ENCODE measurements at places on chromosomes 3 and 15.

- no peak for DNase-seq
These were observed 812 bp downstream of the P4HTM start for GRCh38 chr3:48990636-48991469.

GRCh38 chr15:29270169-29270955, 740 bp upstream of the NSMCE3 start:
- DNase-seq = peak; percentile 65

DNA sequence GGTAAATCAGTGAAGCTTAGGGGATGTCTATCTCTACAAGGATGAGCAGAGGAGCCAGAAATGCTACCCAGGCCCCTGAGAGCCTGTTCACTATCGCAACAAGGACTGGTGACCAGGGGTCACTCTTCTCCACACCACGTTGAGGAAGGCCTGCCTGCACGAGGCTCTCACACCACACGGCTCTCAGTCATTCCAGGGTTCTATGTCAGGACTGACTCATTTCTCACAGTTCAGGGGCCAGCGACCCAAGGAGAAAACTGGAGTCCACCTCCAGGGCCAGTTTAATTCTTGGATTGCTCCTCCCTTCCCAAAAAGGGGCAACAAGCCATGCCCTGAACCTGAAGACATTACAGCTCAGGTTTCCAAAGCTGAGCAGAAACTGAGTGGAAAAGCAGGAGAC, 33.9 kb downstream of the ANP32A start:
- no peak for DNase-seq

DNA sequence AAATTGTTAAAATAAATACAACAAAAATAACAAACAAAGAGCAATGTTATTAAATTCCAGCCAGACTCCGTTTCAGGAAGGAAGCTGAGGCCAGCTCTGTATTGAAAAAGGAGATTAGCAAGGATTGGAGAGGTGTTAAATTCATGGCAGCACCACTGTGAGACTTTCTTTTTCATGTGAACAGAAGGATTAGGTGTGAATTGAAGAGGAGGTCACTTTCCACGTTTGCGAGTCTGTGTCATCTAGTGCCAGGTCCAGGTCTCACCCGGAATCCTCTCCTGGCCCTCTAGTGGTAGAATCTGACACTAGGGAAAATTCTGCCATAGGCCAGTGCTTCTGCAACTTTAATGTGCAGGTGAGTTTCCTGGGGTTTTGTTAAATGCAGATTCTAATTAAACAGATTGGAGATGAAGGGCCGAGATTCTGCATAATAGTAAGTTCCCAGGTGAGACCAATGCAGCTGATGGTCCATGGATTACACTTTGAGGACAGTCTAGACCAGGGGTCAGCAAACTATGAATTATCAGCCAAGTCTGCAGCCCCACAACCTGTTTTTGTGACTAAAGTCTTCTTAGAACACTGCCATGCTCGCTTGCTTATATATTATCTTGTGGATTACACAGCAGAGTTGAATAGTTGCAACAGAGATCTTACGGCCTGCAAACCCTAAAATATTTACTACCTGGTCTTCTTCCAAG, 9.2 kb upstream of the SLC6A1 start:
- DNase-seq = peak; percentile 60

DNA sequence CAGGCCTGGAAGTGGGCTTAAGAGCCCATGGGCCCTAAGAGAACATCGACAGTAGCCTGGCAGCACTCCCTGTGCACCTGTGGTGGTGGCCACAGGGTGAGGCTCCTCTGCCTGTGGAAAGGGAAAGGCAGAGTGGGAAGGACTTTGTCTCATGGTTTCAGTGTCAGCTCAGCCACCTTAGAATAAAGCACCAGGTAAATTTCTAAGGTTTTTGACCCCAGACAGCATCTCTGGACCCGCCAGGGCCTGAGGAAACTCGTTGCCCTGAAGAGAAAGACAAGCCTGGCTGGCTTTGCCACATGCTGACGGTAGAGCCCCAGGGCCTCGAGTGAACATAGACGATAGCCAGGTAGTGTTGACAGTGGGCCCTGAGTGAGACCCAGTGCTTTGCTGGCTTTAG, 22.1 kb downstream of the GOLGA6A start:
- DNase-seq = no peak

GRCh38 chr3:86388820-86389219, 602.1 kb downstream of the VGLL3 start:
- DNase-seq = no peak

DNA sequence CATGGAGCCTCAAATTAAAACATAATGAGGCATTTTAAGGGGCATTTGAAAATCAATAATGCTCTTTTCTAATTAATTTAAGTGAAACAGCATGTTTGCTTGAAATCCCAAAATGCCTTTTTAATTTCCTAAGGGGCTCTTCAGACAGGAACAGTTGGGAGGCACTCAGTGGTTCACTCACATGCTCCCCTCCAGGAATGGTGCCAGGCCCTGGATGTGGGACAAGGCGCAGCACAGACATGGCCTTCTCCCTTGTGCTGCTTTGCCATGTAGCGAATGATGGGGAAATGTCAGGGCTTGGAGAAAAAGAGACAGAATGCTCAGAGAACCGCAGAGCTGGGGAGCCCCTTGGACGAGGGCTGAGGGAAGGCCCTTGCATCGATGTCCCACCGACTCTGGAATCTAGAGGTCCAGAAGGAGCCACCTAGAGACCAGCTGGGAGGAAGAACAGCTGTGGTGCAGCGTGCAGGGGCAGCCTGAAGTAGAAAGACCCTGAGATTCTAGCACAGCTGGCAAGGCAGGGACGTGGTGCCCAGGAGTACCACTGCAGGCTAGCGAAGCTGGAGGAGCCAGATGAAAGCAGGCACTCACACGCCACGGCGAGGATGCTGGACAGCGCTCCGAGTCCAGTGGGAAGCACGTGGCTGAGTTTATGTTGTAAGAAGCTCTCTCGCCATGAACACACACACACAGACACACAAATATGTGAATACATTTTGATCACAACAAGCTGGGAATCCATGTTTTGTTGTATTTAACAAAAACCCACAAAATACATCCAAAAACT, 27.0 kb downstream of the NSMCE3 start:
- no peak for DNase-seq

DNA sequence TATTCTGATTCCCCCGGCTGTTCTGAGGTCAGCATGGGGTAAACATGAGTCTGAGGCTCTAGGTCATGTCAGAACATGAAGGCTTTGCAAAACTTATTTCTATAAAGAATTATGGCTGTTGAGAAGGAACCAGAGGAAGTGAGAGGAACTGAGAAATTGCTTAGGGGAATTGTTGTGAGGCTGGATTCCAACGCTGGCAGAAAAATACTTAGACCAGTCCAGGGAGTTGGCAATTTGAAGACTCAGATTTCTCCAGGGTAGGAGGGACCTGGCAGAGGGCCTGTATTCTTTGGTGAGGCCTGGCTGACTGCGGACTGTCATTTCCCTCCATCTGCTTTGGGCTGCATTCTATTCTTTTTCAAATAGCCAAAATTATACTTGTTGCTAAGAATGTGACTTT, 155.5 kb downstream of the PLD1 start:
- no peak for DNase-seq

GRCh38 chr15:39869254-39869653, 50.8 kb downstream of the GPR176 start:
- no peak for DNase-seq

Measured in NAMALWA (cell line).